ENCODE measurements at places on chromosomes 13 and 19.

DNA sequence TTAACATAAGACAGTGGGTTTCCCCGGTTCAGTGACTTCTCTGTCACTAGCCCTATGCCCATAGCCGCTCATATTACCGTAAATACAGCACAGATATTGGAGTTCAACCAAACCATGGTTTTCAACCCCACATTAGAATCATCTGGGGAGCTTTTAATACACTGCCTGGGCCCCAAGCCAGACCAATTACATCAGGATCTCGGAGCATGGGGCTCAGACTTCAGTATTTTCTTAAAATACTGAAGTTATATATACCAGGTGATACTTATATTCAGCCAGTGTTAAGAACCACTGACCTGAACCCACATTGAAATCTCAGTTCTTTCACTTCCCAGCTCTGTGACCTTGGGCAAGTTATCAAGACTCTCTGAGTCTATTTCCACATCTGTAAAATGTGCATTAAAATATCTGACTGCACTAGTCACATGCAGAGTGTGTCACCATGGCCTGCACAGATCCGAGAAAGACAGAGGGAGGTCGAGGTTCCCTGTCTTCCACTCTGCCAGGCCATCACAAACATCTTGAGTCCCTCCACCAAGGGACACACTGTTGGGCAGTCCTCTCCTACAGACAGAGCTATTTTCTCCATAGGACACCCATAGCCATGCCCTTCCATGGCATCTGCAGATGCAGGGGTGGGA, 32.2 kb upstream of the IPO5 start:
- DNase-seq, result no peak

DNA sequence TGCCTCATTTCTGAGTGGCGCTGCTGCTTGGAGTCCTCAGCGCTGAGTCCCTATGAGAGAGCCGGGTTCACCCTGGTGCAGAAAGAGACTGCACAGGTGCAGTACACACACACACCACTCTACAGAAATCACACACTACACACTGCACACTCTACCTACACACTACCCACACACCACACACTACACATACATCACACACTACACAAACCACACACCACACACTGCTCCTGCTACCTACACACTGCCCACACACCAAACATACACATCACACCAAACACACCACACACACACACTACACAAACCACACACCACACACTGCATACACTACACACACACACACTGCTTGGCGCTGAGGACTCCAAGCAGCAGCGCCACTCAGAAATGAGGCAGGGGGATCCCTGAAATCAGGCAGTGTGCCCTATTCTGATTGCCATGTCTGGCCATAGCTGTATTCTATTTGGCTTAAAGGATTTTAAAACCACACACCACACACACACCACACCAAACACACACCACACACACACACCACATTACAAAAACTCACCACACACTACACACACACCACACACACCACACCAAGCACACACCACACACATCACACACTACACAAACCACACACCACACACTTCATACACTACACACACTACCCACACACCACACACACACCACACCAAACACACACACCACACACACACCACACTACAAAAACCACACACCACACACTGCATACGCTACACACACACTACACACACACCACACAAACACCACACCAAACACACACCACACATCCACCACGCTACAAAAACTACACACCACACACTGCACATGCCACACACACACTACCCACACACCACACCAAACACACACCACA, 4.9 kb downstream of the MAG start:
- no peak for DNase-seq

GRCh38 chr19:23972161-23972560, 57.5 kb downstream of the ZNF726 start:
- no peak for DNase-seq

GRCh38 chr19:16594131-16594586, 21.9 kb upstream of the SLC35E1 start:
- DNase-seq, result no peak

GRCh38 chr13:32976056-32976805, 40.0 kb upstream of the KL start:
- no peak for DNase-seq

GRCh38 chr19:2670217-2670616, 32.3 kb downstream of the GNG7 start:
- no peak for DNase-seq

GRCh38 chr13:106691861-106692260, 123.9 kb upstream of the ARGLU1 start:
- no peak for DNase-seq

GRCh38 chr13:103716718-103717117, 650.5 kb upstream of the SLC10A2 start:
- no peak for DNase-seq

DNA sequence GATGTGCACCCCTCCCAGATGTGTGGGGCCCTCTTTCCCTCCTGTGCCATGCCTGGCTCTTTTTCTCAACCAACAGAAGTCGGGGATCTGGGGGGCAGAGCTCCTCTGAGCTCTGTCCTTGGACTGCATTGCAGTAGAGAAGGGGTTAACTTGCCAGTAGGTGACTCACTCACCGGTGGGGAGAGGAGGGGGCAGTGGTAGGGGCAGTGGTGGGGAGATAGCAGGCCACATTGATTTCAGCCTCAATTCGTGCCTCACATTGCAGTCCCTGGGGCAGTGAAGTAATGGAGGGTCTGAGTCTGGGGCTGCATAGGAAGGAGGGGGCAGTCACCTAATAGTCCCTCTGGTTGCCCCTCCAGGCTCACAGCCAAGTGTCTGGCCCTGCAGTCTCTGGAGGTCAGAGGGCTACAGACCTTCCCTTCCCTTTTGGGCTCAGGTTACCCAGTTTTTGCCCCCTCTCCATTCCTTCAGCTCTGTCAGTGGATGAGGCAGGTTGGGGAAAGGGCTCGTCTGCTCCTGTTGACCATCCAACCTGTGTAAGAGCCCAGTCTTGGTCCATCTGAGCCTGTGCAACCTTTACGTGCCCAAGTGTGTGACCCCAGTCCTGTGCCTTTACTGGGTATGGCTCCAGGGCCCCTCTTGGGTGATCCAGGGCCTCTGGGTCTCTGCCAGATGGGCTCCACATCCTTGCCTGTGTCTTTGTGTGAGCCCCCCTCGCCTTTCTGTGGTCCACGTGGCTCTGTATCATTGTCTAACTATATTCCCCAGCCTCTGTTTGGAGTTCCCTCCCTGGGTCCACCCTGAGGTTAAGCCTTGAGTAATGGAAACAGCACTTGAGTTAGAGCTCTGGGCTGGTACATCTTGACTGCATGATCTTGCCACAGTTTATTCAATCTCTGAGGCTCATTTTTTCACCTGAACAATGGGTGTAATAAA, 13.0 kb downstream of the CIC start:
- DNase-seq, result no peak

- no peak for DNase-seq
Observed at GRCh38 chr19:39293394-39293793, 2.8 kb upstream of the IFNL1 start.

- no peak for DNase-seq
Observed at GRCh38 chr19:18436671-18437490, 1.1 kb downstream of the ISYNA1 start.

- DNase-seq, result no peak
Observed at GRCh38 chr19:4124638-4125037, 716 bp upstream of the MAP2K2 start.

DNA sequence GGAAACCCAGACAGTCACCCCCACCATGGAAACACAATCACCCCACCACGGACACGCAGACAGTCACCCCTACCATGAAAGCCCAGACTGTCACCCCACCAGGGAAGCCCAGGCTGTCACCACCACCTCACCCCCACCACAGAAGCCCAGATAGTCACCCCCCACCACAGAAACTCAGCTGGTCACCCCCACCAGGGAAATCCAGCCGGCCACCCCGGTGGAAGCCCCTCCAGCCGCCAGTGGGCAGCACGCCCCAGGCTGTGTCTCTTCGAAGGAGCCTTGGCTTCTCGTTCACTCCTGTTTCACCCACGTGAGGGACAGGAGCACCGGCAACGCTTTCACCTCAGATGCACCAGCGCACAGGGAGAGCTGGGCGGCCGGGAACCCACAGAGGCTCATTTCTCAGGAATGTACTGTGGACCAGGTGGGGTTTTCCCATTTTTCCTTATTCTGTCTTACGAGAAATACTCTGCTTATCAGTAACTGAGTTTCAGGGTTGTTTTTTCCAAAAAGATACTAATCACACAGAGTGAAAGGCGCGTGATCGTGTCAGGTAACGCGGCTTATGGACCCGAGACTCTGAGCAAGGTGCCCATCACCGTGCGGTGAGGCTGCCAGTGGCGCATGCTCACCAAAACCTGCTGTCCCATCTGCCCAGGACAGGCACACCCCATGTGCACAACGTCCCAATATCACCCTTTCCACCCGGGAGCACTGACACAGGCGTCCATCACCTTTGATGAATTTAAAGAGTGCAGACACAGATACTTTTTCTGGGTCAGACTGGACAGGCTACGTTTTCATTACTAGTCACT, 28.0 kb downstream of the CARS2 start:
- no peak for DNase-seq

DNA sequence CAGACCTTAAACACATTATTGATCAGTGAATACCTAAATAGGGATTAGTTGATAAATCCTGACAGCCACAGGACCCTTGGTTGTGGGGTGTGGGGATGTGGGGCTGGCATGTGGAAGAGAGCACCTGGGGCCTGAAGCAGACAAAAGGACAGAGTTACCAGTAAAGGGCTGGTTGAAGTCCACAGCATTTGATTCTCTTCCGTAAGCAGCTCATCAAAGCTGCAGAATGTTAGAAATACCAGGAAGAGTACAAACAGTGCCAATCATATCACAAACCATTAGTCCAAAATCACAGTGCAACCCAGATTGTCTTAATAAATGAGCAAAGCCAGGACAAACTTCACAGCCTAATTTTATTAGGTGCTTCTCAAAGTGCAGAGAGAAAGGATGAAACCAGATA, 92.5 kb upstream of the KL start:
- no peak for DNase-seq

GRCh38 chr13:112693831-112694497, 4.1 kb downstream of the ATP11A start:
- DNase-seq, result no peak

DNA sequence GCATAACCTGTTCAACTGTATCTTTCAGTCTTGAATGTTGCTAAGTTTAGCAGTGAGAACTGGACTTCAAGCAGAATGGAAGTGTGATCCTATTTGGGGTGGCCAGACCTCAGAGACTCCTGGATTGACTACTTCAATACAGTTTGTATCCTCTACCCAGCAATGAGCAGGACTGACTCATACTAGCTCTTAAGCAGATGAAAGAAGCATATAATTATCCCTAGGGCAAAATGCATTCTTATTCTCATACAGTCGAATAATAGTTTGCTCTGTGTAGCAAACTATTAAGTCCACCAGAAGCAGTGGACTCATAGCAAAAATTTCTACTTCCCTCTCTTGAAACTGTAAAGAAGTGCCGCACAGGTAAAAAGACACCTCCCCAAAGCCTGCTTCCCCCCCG, 46.4 kb upstream of the FAM216B start:
- DNase-seq, result no peak

- DNase-seq, result no peak
Observed at GRCh38 chr19:47765523-47766358, 12.8 kb upstream of the SELENOW start.

- peak; percentile 68 for DNase-seq
Observed at GRCh38 chr13:24727731-24728601, 36.0 kb upstream of the RNF17 start.

- DNase-seq, result no peak
Observed at GRCh38 chr19:38559428-38560401, 58.0 kb downstream of the MAP4K1 start.

- no peak for DNase-seq
Observed at GRCh38 chr13:60158321-60158801, 5.4 kb downstream of the DIAPH3 start.

DNA sequence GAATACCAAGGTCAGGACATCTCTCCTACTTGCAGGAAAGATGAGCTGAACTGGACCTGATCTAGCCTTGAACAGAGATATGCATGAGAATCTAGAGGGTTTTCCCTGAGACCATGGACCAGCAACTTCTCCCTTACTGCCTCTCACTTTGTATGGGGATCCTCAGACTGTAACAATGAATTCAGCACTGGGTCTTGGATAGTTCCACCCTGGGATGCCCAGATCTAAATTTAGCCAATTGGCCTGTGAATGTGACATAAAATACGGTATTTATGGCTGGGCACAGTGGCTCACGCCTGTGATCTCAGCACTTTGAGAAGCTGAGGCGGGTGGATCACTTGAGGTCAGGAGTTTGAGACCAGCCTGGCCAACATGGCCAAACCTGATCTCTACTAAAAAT, 15.3 kb upstream of the LILRA2 start:
- DNase-seq, result no peak

- no peak for DNase-seq
Observed at GRCh38 chr13:113469582-113469981, 16.3 kb upstream of the ADPRHL1 start.

DNA sequence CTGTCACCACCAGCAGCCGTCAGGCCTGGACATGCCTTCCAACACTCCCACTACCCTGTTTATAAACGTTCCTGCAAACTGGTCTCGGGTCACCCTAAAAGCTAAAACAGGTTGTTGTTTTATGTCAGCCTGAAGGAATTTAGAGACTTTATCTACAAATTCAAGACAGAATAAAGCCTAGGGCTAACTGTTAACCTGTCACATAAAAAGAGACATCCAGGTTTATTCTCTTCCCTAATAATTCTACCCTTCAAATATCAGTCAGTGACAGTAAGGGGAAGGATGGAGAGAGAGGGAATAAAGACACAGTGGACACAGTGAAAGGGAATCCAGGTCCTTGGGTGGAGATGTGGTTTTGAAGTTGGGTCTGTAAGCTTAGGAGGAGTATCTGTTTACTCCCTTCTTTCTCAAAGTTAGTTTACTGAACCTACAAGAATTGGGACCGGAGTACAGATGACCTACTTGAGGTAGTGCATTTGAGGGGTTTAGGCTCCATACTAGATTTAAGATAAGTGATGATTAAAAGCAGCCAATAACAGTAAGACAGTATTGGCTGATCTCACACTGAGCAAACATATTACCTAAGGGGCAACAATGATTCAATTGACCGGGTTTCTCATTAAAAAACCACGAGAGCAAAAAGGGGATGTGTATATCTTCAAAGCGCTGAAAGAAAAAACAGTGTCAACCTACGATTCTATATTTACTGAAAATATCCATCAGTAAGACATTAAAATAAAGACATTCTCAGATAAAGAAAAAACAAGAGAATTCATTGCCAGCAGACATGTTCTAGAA, 142.7 kb downstream of the USP12 start:
- DNase-seq, result no peak

DNA sequence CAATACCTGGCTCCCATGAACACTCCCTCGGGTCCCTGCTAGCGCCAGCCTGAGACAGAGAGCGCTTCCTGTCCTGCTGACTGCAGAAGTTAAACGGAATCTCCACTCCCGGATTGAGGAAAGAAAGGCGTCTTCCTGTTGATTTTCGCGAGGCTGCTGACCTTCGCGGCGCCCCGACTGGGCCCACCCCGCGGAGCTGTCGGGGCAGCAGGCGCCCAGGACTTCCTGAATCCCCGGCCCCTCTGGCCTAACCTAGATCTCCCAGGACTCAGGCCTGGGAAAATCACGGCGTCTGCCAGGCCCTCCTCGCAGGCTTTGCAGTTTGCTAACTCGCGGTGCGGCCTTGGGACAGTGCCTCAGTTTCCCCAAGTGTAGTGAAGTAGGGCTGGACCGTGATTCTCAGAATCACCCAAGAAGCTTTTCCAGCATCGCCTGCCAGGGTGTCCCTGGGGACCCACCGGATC, 108.8 kb downstream of the KCTD15 start:
- no peak for DNase-seq
